RWPE2 (cell line): ENCODE measurements at places on chromosomes 1 and 21.

GRCh38 chr1:113455374-113455773 is 65.1 kb downstream of the MAGI3 start:
- no peak for DNase-seq

GRCh38 chr21:34642211-34643075 is 26.4 kb upstream of the CLIC6 start:
- DNase-seq: no peak

DNA sequence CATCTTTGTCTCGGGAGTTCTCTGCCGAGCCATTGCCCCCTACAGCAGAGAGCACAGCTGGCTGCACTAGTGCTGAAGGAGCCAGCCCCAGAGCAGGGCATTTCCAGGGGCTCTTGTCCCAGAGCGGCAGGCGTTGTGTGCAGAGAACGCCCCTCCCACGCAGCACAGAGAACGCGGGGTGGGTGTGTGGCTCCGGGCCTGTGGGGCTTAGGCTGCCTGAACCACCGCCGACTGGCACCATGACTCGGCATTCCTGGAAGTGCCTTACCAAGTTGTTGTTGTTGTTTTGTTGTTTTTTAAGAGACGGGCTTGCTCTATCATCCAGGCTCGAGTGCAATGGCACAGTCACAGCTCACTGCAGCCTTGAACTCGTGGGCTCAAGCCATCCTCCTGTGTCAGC is 15.8 kb upstream of the DIP2A start:
- no peak for DNase-seq

GRCh38 chr1:928825-929661 is 5.3 kb downstream of the SAMD11 start:
- DNase-seq: no peak

- DNase-seq: no peak
These were observed 122.2 kb upstream of the BEND5 start for GRCh38 chr1:48898894-48899293.

- DNase-seq: no peak
These were observed 199.2 kb upstream of the NEGR1 start for GRCh38 chr1:72481420-72481970.

DNA sequence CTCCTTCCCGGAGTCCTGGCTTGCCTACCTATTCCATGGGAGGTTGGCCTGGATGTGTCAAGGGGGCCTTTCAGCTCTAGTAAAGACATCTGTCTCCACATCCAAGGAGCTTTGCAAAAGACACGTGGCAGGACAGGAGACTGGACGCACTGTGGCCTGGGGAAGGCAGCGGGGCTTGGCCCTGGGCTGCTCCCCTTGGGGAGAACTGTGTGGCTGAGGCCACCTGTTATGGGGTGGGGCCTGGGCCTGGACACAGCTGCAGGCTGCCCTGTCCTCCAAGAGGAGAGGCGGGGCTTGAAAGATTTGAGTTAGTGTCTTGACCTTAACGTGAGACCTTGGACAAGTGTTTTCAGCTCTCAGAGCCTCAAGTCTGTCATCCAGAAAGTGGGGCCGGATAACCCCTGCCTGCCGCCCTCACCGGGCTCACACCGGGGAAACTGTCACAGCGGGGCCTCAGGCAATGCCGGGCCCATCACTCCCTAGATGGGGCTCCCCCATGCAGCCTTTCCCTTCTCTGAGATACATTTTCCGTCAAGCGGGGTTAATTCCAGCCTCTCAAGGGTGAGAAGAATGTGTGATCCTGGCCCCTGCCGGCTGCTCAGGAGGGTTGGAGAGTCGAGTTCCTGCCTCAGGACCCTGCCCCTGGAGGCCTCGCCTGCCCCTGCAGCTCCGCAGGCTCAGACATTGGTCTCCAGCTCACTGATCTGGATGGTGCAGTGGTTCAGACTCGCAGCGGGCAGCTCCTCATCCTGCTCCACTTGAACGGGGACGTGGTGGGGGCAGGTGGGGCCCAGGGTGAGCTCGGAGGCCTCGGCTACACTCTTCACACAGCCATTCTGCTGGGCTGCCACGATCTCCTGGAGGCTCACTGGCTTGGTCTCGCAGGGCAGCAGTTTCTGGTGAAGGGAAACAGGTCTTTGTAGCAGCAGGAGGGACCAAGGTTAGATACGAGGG is 25.6 kb downstream of the PODN start:
- no peak for DNase-seq

GRCh38 chr1:246065592-246065991 is 441.5 kb downstream of the SMYD3 start:
- no peak for DNase-seq

DNA sequence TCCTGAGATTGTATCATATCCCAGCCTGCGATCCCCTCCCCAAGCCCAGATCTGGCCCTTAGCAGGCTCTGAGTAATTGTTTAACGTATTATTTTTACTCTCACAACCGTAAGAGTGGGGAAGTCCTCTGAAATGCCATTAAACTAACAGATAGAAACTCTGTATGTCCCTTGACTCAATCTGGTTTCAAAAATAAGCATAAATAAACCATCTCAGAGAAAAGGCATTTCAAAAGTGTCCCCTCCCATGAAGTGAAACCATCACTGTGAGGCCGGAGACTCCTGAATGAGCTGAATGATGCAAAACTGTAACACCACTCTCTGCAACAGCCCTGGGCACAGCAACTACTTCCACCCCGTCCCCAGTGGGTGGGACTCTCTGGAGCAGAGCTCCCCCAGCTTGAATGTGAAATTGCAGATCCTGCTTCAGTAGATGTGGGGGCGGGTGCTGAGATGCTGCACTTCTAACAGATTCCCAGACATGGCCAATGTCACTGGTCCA is 104.1 kb downstream of the SYF2 start:
- no peak for DNase-seq

GRCh38 chr1:43930168-43930948 is 3.2 kb upstream of the ARTN start:
- no peak for DNase-seq

DNA sequence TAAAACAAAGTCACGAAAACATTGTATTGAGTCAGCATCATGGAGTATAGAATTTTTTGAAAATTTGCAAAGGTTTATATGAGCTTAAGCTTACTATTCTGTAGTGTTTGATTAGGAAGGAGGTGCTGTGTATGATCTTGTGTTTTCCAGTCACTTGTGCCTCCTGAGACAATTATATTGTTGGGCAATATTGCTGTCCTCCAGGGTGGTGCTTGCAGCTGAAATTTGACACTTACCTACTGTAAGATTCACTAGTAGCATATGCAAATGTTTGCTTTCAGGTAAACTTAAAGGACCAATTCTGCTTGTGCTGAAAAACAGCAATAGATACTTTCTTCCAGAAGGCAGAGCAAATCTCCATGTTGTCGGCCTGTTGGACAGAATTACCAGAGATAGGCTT is 268.0 kb downstream of the TGFB2 start:
- DNase-seq: no peak

GRCh38 chr21:25638660-25639550 is at the start of gene JAM2:
JAM2 (plus strand) TSS chr21:25639258; CDS start chr21:25639822, 564 bp downstream.
- DNase-seq: no peak
